Left renal pelvis (tissue), 4 donors: ENCODE measurements at places on chromosomes 7 and 10. TPM values are rescaled to one million over a fixed set of nuclear protein-coding genes. Genes with fewer than 3 reads are reported as not detected.

The MEST gene
- polyA plus RNA-seq, result 647 TPM

The AGBL3 gene
- 5.7 TPM for polyA plus RNA-seq

The NRBF2 gene
- polyA plus RNA-seq, result 20.4 TPM

The PYROXD2 gene
- 22.2 TPM for polyA plus RNA-seq

The VPS37D gene
- polyA plus RNA-seq, result 7.0 TPM

The PBLD gene
- polyA plus RNA-seq, result 93.2 TPM

The WNT16 gene
- not detected for polyA plus RNA-seq

The RSPH10B2 gene
- polyA plus RNA-seq, result 2.0 TPM

The TRPV6 gene
- polyA plus RNA-seq, result 13.3 TPM

The SLC29A4 gene
- 25.9 TPM for polyA plus RNA-seq

The FOXP2 gene
- polyA plus RNA-seq, result 23.9 TPM

The VWA2 gene
- 0.25 TPM for polyA plus RNA-seq

The RASSF4 gene
- 21.0 TPM for polyA plus RNA-seq

The SGPL1 gene
- 66.2 TPM for polyA plus RNA-seq

The SVOPL gene
- polyA plus RNA-seq, result 2.0 TPM

The FBXL13 gene
- polyA plus RNA-seq, result 2.6 TPM

The ZKSCAN5 gene
- 15.0 TPM for polyA plus RNA-seq

The TCTN3 gene
- polyA plus RNA-seq, result 84.1 TPM

The UTF1 gene
- polyA plus RNA-seq, result not detected

The PAOX gene
- polyA plus RNA-seq, result 4.4 TPM

The CAPZA2 gene
- polyA plus RNA-seq, result 121 TPM

The CALML5 gene
- polyA plus RNA-seq, result not detected

The SPDYE6 gene
- not detected for polyA plus RNA-seq

The TEX36 gene
- polyA plus RNA-seq, result not detected

The SLF2 gene
- polyA plus RNA-seq, result 36.0 TPM

The CAMK2B gene
- 3.1 TPM for polyA plus RNA-seq

The AQP1 gene
- 221 TPM for polyA plus RNA-seq

The PARP12 gene
- 16.3 TPM for polyA plus RNA-seq

The SPDYE16 gene
- 2.0 TPM for polyA plus RNA-seq

The PPP1R3C gene
- polyA plus RNA-seq, result 48.9 TPM

The CDCA7L gene
- polyA plus RNA-seq, result 152 TPM

The ZNF22 gene
- 83.3 TPM for polyA plus RNA-seq

The ZDHHC4 gene
- polyA plus RNA-seq, result 58.3 TPM

The SLC18A3 gene
- not detected for polyA plus RNA-seq

The HMX3 gene
- polyA plus RNA-seq, result 0.21 TPM

The AKR1C8 gene
- polyA plus RNA-seq, result 0.58 TPM

The TBC1D12 gene
- 18.4 TPM for polyA plus RNA-seq
